ENCODE measurements at places on chromosomes 7 and 10.

DNA sequence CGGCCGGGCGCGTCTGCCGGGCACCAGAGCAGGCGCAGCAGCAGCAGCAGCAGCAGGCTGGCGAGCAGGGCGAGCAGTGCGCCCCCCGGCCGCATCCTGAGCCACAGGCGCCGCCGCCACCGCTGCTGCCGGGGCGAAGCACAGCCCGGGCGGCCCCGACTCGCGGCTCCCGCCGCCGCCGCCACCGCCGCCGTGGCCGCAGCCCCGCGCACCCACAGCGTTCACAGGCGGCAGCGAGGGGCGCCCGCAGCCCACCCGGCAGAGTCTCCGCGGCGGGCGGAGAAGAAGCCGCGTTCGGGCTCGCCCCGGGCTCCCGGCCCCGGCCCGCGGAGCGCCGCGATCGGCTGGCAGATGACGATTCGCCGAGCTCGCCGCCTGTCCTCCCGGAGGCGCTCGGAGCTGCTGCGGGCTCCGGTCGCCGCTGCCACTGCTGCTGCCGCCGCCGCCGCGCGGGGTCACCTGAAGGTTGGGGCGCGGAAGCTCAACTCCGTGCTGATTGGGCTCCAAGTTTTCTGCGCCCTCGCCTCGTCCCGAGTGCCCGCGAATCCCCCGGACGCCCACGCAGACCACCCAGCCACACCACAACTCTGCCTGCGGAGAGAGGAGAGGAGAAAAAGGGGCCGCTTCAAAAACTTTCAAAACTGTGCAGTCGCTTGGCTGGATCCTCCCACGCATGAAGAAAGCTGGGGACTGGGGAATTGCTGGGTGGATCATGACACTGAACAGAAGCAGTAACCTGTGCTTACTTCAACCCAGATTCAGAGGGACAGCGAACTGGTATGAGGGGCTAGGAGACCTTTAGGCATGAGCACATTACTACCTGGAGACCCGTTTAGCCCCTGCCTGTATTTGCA lies at the start of gene ST8SIA6:
TSS of gene ST8SIA6 (minus strand) at position 435 of the 854 bp plus-strand sequence. CDS start at position 95, 340 bp downstream.
- DNase-seq = peak; percentile 80

DNA sequence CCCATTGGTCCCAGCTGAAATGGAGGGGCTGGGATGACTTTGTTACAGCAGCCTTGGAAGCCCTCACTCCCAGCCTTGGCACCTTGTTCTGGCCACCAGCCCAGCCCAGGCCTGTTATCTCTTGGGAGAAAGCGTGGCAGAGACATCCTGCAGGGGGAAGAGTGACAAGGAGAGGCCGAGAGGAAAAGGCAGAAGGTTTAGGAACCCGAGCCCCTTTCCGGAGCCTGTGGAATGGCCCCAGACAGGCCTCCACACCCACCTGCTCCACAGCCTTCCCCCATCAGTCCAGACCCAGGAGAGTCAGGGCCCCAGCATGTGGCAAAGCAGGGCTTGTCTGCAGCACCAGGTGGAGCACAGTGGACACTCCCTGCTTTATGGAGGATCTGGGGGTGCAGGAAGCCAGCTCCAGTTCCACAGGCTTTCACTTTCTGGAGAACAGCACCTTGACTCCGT lies 24.1 kb upstream of the TRIM8 start:
- no peak for DNase-seq

- DNase-seq = no peak
Observed at GRCh38 chr7:90266808-90267207, 21.8 kb downstream of the CFAP69 start.

GRCh38 chr10:118957966-118958365 lies 71.5 kb upstream of the NANOS1 start:
- DNase-seq = peak; percentile 32

GRCh38 chr10:113397047-113397446 lies 155.8 kb upstream of the HABP2 start:
- no peak for DNase-seq

DNA sequence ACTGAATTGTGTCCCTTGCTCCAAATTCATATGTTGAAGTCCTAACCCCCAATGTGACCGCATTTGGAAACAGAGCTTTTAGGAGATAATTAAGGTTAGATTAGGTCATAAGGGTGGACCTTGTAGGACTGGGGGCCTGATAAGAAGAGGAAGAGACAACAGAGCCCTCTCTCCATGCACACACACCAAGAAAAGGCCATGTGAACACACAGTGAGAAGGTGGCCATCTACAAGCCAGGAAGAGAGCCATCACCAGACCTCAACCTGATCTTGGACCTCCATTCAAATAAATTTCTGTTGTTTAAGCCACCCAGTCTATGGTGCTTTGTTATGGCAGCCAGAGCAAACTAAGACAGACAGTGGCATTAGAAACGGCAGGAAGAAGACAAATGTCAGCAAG lies 12.5 kb upstream of the PRKAR2B start:
- DNase-seq = no peak

DNA sequence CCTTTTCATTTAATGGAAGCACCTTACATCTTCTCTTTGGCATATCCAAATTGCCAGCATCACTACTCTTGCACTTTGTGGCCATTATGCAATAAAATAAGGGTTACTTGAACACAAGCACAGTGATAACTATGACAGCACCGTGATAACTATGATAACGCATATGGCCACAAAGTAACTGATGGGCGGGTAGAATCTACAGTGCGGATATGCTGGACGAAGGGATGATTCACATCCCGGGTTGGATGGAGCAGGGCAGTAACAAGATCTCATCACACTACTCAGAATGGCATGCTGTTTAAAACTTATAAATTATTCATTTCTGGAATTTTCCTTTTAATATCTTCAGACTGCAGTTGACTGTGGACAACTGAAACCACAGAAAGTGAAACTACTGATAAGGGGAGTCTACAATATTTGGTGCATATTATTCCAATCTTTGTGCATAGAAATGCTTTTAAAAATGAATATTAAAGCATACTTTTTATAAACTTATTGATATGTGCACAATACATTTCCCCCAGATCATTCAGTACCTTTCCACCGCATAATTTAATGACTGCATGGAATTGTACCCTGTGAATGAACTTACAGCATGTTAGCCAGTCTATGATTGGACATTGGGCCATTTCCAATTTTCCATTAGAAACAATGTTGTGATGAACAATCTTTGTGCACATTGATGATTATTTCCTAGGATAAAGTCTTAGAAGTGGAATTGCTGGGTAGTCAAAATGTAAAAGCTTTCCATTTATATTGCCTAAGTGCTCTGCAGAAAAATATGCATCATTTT lies 136.4 kb downstream of the WNT2 start:
- no peak for DNase-seq
